ENCODE measurements at places on chromosomes 7 and 10.

GRCh38 chr7:126489874-126490273 is 762.9 kb downstream of the GRM8 start:
- DNase-seq: no peak

DNA sequence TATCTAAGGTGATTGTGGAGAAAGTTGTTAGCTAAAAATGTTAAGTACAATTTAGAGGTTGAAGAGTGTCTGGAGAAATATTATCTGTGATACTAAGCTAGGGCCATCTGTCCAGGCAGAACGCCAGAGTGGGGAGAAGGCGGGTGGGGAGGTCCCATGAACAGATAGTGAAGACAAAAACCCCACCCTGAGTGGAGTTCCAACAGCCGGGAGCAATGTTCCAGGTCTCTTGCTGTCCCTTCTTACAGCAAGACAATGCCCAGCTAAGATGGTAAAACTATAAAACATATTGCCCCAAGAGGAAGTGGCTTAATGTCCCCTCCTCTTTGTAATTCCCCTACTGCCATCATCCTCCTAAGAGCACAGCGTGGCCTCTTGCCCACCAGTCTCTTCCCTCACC is 10.4 kb upstream of the IL15RA start:
- DNase-seq: no peak

DNA sequence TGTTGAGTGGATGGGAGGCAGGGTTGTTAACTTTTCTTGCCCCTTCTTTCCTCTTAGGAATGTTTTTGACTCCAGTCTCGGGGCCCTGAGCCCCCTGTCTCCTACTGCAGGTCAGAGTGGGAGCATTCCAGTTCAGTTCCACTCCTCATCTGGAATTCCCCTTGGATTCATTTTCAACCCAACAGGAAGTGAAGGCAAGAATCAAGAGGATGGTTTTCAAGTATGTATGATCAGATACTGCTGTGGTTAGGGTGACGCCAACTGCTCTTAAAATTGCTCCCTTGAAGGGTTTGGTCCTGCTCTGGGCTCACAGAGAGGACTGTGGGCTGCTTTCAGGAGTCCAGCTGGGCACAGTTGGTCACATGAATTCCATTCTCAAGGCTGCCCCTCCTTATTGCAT is 22.0 kb downstream of the VWA2 start:
- no peak for DNase-seq

DNA sequence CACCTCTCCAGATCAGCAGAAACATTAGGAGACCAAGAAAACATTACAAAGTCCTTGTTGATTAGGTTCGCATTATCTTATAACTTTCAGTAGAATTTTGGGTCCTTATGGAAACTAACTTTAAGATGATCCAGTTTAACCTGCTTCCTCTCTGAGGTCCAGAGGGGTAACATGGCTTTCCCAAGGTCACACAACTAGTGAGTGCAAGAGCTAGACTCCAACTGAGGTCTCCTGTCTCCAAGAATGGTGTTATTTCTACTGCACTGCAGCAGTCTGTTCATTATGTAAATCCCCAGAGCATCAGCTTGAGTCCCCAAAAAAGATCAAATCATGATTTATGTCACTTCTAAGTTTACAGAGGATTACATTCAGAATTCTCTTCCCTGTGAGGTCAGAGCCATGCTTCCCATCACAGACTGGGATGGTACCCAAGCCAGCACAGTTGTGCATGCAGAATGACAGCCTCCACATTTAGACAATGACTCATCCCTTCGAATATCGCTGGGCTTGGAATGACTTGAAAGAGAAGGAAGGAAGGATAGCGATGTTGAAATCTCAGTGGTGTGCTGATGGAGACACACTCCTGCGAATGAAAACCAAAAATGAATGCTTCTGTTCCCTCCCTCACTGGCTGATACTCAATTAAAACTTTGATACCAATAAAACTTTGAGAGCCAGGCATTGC is 163.1 kb upstream of the PLXNA4 start:
- DNase-seq: no peak

DNA sequence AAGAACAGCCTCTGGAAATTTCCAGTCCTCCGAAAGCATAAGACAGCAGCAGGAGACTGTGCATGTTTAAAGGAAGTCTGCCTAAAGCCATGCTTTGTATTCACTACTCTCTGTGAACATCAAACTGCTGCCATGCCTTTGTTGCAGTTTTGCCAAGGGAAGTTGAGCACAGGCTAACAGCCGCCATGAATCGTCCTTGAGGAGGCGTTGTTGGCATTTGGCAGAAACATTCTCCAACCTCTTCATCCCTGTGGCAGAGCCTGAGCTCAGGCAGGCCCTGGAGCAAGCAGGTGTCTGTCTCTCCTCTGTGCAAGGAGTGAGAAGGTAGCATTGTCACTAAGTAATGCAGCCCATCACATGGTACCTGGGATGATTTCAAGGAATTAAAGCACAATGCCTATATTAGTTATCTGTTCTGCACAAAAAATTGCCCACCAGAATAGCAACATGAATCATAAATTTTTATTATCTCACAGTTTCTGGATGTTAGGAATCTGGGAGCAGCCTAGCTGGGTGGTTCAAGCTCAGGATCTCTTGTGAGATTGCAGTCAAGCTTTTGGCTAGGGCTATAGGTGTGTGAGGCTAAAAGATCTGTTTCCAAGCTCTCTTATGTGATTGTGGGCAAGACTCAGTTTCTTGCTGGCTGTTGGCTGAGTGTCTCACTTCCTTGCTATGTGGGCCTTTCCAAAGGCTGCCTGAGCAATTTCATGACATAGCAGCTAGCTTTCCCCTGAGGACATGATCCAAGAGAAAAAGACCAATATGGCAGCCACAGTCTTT is 46.5 kb upstream of the KIAA1217 start:
- no peak for DNase-seq

DNA sequence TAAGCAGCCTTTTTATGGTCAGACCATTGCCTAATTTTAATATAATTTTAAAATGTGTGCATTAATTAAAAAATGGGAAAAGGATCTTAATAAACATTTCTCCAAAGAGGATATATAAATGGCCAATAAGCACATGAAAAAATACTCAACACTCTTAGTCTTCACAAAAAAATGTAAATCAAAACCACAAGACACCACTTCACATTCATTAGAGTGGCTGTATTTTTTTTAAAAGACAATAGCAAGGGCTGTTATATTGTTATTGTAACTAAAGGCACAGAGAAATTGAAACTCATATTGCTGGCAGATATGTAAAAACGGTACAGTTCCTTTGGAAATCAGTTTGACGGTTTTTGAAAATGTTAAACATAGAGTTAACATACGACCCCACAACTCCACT is 3.2 kb upstream of the CROT start:
- DNase-seq: no peak

DNA sequence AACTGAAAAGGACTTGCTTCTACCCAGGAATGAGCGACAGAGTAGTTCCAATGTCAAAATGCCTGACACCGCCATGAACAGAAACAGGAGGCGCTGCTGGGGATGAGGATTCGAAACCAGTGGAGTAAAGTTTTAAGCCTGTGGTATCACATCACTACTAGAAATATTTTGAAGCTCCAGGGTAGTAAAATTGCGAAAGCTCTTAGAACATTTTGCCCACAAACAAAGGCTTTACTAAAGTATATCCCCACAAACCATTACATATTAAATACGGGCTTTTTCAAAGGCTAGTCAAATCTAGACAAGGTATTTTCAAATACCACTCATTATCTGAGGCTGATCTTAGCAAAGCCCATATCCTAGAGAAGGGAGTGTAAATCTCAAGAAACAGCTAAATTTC is 2.4 kb downstream of the PRDX3 start:
- DNase-seq: no peak

DNA sequence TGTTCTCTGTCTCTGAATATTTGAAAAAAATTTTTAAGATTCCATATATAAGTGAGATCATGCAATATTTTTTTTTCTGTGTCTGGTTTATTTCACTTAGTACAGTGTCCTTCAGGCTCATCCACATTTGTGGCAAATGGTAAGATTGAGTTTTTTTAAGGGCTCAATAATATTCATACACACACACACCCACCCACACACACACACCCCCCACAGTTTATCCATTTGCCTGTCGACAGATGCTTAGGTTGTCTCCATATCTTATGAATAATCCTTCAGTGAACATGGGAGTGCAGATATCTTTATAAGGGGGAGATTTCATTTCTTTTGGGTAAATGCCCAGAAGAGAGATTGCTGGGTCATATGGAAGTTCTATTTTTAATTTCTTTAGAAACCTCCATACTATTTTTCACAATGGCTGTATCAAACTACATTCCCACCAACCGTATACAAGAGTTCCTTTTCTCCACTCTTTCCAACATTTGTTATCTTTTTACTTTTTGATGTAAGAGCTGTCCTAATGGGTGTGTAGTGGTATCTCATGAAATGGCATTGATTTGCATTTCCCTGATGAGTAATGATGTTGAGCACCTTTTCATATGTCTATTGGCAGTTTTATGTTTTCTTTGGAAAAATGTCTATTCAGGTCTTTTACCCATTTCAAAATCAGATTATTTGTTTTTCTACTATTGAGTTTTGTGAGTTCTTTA is 35.0 kb downstream of the AUTS2 start:
- DNase-seq: no peak

- no peak for DNase-seq
Measured at GRCh38 chr10:48282829-48283228, 8.3 kb upstream of the FRMPD2 start.

- no peak for DNase-seq
Measured at GRCh38 chr10:28514648-28515047, 18.3 kb upstream of the WAC start.

DNA sequence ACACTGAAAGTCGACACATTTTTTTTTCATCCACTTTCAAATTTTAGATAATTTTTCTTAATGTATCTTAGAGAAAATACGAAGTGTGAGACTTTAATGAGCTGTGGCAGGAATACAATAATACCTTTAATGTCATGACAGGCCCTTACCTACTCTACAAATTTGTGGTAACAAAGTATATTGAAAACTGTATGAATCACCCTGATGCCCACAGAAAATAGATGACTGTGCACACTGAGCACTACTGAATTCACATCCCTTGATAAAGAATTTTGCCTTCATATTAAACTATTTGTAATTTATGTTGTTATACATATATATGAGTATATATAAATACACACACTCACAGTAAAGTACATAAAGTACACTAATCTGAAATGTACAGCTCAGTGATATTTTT is 51.7 kb downstream of the AKR1D1 start:
- DNase-seq: no peak

- DNase-seq: no peak
Measured at GRCh38 chr10:49107111-49107886, 8.0 kb downstream of the VSTM4 start.

DNA sequence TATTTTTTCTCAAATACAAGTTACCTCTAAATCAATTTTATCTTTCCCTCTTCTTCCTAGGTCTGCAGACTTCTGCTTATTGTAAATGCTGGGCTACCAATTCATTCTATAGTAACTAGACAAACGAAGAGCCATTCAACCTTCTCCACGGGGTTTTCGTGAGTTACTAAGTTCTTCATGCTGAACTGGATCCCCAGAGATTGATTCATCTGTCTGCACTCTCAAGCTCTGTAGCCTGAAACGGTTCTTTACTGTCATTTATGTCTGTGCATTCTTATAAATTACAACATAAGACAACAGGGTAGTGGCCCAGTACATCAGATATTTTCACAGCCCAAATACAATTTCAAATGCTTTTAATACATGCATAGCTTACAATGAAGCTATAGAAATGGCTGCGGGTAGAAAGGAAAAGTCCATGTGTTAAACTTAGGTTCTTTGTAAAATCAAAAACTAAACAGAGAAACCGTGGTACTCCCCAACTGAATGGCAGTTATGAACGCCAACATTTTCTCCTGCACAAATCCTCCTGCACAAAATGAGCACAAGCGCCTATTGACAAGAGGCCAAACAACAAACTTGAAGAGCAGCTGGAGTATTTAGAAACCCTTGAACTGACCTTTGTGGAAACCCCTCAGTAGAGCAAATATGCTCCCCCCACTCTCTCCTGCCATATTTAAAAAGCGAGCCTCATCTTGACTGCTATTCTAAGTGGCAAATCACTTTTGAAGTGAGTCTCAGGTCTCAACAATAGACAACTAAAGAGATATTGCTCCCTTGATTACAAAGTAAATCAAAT is 20.7 kb downstream of the LAMB1 start:
- no peak for DNase-seq

DNA sequence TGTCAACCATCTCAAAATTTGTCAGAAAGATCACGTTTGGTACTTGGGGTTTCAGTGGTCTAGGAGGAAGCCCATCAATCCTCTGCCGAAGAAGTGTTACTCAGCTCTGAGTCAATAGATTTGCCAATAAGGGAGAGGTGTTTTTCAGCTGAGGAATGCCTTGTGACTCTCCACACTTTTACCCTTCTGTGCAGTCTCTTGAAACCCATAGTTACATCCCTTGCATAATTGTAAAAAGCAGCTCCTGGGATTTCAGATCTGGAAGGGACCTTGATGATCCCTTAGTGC is 47.5 kb downstream of the INSYN2A start:
- no peak for DNase-seq

- DNase-seq: no peak
Measured at GRCh38 chr10:93413252-93413689, 68.9 kb downstream of the MYOF start.

GRCh38 chr7:47669901-47670384 is 88.0 kb upstream of the TNS3 start:
- no peak for DNase-seq

DNA sequence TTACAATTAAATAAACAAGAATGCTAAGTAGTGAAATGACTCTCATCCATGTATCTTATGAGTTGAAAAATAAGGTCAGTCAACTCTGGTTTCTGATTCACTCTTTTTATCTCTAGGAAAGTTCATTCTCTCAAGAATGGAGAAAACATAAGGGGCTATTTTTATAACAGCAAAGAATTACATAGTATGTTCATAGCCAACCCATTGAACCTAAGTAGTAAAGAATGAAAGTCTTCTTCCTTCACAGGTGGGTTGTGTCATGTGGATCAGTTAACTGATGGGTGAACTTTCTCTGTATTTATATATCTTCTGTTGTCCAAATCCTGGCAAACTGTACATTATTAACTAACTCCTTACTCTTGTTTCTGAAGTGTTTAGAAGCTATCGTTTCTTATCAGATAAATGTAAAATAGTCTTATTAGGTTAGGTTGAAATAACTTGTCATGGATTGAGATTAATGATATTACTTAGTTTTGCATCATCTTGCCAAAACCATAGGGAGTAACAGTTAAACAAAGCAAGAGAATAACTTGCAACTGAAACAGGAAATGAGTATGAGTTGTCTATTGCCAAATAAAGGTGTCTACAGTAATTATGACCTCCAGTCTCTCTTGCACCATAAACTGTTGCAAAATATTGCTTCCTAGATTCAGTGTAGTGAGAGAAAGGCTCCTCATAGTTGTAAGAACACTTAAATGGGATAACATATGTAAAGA is 86.8 kb downstream of the ANKRD7 start:
- DNase-seq: no peak

GRCh38 chr7:154783281-154783909 is 219.5 kb downstream of the PAXIP1 start:
- DNase-seq: no peak

Data from stimulated activated CD8-positive, alpha-beta memory T cell treated with anti-CD3 and anti-CD28 coated beads, Interleukin-2, amount 100 ng/mL, for 1 hour (primary cell).